ENCODE measurements at places on chromosomes 2 and 18. TPM values are rescaled to one million over a fixed set of nuclear protein-coding genes. Genes with fewer than 3 reads are reported as not detected.

Gene ACTG2
- total RNA-seq, result not detected

Gene FRZB
- not detected for total RNA-seq

Gene LYPD6
- not detected for total RNA-seq

Gene MGAT4A
- total RNA-seq, result 280 TPM

Gene CD8B2
- total RNA-seq, result not detected

Gene CCDC85A
- not detected for total RNA-seq

Gene HOXD11
- not detected for total RNA-seq

Gene MLPH
- total RNA-seq, result not detected

Gene FSHR
- not detected for total RNA-seq

Gene ZNF521
- 1.1 TPM for total RNA-seq

Gene DPP4
- 48.9 TPM for total RNA-seq

Gene CCL20
- total RNA-seq, result 1.4 TPM

Gene DSG4
- total RNA-seq, result not detected

Gene SP5
- total RNA-seq, result not detected

Gene PER2
- total RNA-seq, result 28.6 TPM

Gene OTX1
- total RNA-seq, result not detected

Gene PRKD3
- total RNA-seq, result 47.1 TPM

Gene LRATD1
- total RNA-seq, result not detected

Gene CFAP65
- total RNA-seq, result not detected

Gene SMYD1
- total RNA-seq, result not detected

Gene QPCT
- 0.86 TPM for total RNA-seq

Gene ELOA2
- total RNA-seq, result not detected

Gene ATG4B
- total RNA-seq, result 131 TPM

Gene PRSS56
- not detected for total RNA-seq

Gene EGR4
- 0.15 TPM for total RNA-seq

Gene FOXD4L1
- total RNA-seq, result 0.16 TPM

Gene LRP2
- 0.10 TPM for total RNA-seq

Gene HOXD9
- not detected for total RNA-seq

Gene SCLY
- 16.1 TPM for total RNA-seq

Gene CYTIP
- 405 TPM for total RNA-seq

Gene HRH4
- 0.19 TPM for total RNA-seq

Gene RPRM
- not detected for total RNA-seq

Gene KIF5C
- total RNA-seq, result 3.6 TPM

Gene CIB4
- not detected for total RNA-seq

Gene ID2
- total RNA-seq, result 185 TPM

Gene GDF7
- 0.05 TPM for total RNA-seq

Gene C2orf15
- 3.8 TPM for total RNA-seq

Gene TUBB8B
- total RNA-seq, result not detected

Gene THSD7B
- total RNA-seq, result not detected

Gene CD8B
- total RNA-seq, result 1.1 TPM

Gene CD226
- 87.7 TPM for total RNA-seq

Gene EPHA4
- 25.3 TPM for total RNA-seq

Gene TMEM178A
- 0.54 TPM for total RNA-seq

Gene ASTL
- total RNA-seq, result 4.5 TPM

Gene ABCG8
- total RNA-seq, result not detected

Gene VIT
- not detected for total RNA-seq

Gene OR6B3
- not detected for total RNA-seq

Gene NEU2
- total RNA-seq, result not detected

Gene SCYGR6
- total RNA-seq, result not detected

Gene TMEM247
- total RNA-seq, result not detected

Gene DSC2
- total RNA-seq, result 0.86 TPM

Gene KCNK3
- not detected for total RNA-seq

Gene CHST9
- not detected for total RNA-seq

Gene ASPRV1
- 1.9 TPM for total RNA-seq

Gene NOSTRIN
- total RNA-seq, result not detected

Gene C2orf76
- total RNA-seq, result 7.1 TPM

Gene MDH1B
- total RNA-seq, result 0.54 TPM

Gene ACTR1B
- total RNA-seq, result 75.9 TPM

Gene EMX1
- not detected for total RNA-seq

Gene ORMDL1
- 208 TPM for total RNA-seq

All from naive thymus-derived CD4-positive, alpha-beta T cell (primary cell).